ENCODE measurements at places on chromosomes 7 and 10. TPM values are rescaled to one million over a fixed set of nuclear protein-coding genes. Genes with fewer than 3 reads are reported as not detected.

The C10orf53 gene
- total RNA-seq, result not detected

The PRLHR gene
- not detected for total RNA-seq

The TAS2R3 gene
- 1.2 TPM for total RNA-seq

The GPAM gene
- total RNA-seq, result 9.1 TPM

The TMEM176B gene
- 0.09 TPM for total RNA-seq

The CPXM2 gene
- 5.1 TPM for total RNA-seq

The HOXA11 gene
- total RNA-seq, result 0.09 TPM

The HTR7 gene
- 0.47 TPM for total RNA-seq

The C10orf105 gene
- total RNA-seq, result not detected
